Type B pancreatic cell (in vitro differentiated cells): ENCODE measurements at places on chromosomes 3 and 15. TPM values are rescaled to one million over a fixed set of nuclear protein-coding genes. Genes with fewer than 3 reads are reported as not detected.
A peak's percentile ranks its signal among the peaks of the same experiment; 100 is the strongest.

GRCh38 chr3:8621872-8622271 is 22.7 kb downstream of the SSUH2 start:
- DNase-seq = no peak

- no peak overlapping the region for H3K4me3 ChIP-seq
- H3K27ac ChIP-seq = no peak overlapping the region
- no peaks in the 10 kb centered on the region for H3K27me3 ChIP-seq
- peaks cover 6% of the 10 kb centered on the region for H3K4me1 ChIP-seq
Observed at GRCh38 chr3:45516829-45517228, 77.7 kb upstream of the LIMD1 start.

DNA sequence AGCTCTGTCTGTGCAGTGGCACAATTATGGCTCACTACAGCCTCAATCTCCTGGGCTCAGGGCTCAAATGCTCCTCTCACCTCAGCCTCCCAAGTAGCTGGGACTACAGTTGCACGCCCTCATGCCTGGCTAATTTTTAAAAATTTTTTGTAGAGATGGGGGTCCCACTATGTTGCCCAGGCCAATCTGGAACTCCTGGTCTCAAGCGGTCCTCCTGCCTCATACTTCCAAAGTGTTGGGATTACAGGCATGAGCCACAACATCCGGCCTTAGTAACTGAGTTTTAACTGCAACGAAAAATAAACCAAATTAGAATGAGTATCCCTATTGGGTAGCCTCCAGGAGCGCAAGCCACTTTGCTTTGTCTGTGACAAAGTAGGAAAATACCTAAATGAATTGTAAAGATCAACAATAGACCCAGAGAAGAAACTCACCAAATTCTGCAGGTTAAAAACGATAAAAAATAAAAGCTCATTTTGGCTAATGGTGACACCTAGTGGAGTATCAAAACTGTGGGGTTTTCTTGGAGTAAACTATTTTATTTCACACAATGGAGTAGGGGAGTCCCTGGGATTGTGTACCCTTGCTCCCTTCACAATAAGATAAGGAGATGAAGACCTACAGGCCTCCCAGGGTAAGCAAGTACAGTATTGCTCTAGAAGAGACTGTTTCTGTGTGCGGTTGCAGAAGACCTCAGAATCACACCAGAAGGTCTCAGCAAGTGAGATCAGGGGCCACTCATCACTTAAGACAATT is 21.0 kb upstream of the CA12 start:
- H3K4me1 ChIP-seq = peaks cover 22% of the 10 kb centered on the region
- H3K4me3 ChIP-seq = no peak overlapping the region
- H3K36me3 ChIP-seq = no peaks in the 10 kb centered on the region
- peaks cover 10% of the 10 kb centered on the region for H3K27me3 ChIP-seq
- DNase-seq = no peak
- H3K27ac ChIP-seq = peak overlapping the region; percentile 10

DNA sequence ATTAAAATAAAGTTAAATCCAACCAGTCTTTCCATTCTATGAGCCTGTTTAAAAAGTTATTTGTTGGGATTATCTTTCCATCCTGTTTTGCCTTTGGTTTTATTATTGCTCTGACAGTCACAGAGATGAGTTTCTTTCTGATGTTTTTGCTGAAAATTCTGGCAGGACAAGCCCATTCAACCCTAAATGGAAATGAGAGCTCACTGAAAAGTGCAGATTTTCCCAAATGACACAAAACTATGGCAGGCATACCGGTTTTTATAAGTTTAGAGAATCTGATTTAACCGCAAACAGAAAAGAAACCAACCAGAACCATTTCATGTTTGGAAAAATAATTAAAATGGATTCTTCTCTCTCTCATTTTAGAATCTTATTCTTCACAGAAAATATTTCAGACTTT is 238.1 kb upstream of the SGO1 start:
- H3K27me3 ChIP-seq = peaks cover 7% of the 10 kb centered on the region
- DNase-seq = no peak
- H3K4me1 ChIP-seq = no peaks in the 10 kb centered on the region

DNA sequence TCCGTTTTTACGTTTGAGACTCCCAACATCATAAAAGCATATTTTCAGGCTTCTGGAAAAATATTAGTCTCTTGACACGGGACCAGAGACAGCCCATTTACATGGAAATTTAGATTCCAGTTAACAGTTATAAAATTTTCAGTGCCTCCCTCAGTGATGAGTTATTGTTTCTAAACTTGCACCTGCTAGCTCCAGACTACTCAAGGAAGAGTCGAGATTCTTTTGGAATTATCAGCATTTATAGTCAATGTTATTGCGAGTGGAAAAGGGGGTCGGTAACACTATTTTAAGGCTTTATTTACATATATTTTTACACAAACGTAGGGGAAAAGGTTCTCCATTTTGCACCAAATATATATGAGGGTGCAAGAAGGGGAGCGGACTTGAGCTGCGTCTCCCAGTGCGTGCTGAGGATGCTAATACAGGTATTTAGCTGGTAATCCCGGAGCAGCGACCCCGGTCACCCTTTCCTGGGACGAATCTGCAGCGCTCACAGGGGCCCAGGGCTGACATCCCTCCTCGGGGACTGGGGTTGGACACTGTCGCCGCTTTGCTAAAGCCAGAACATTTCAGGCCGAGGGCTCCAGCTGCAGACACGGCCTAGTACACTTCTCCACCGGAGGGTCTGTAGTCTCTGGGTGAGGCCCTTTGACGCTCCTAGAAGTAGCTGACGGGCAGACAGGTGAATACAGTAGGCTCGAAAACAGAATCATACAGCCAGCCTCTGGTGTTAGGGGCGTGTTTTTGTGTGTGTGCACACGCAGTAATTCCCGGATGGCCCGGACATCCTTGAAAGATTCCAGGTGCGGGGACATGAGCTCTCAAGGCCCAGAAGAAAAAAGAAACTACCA is 729 bp upstream of the ZBTB11 start:
- DNase-seq = no peak
- H3K27ac ChIP-seq = peak overlapping the region; percentile 98
- H3K4me3 ChIP-seq = peak overlapping the region; percentile 95

GRCh38 chr3:56987238-56987895 is 73.1 kb upstream of the SPATA12 start:
- H3K27ac ChIP-seq = no peak overlapping the region
- peaks cover 46% of the 10 kb centered on the region for H3K4me1 ChIP-seq
- peaks cover 8% of the 10 kb centered on the region for H3K27me3 ChIP-seq
- H3K4me3 ChIP-seq = no peak overlapping the region
- no peaks in the 10 kb centered on the region for H3K36me3 ChIP-seq
- DNase-seq = no peak

DNA sequence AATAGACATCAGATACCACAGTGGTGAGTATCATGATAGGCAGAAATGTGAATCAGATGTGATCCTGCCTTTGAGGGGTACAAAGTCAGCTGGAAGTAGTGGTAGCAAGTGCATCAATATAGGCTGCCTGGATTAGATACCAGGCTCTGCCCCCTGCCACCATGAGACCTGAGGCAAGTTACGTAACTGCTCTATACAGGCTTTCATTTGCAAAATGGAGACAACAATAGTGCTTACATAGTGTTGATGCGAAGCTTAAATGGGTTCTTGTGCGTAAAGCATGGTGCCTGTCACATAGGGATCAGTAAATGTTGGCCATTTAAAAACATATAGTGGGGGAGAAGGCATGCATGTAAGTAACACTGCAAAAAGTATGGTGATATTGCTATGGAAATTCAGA is 158.0 kb downstream of the RYR3 start:
- peaks cover 20% of the 10 kb centered on the region for H3K27me3 ChIP-seq
- no peak overlapping the region for H3K4me3 ChIP-seq
- H3K4me1 ChIP-seq = no peaks in the 10 kb centered on the region
- no peaks in the 10 kb centered on the region for H3K36me3 ChIP-seq
- no peak overlapping the region for H3K27ac ChIP-seq
- DNase-seq = no peak

DNA sequence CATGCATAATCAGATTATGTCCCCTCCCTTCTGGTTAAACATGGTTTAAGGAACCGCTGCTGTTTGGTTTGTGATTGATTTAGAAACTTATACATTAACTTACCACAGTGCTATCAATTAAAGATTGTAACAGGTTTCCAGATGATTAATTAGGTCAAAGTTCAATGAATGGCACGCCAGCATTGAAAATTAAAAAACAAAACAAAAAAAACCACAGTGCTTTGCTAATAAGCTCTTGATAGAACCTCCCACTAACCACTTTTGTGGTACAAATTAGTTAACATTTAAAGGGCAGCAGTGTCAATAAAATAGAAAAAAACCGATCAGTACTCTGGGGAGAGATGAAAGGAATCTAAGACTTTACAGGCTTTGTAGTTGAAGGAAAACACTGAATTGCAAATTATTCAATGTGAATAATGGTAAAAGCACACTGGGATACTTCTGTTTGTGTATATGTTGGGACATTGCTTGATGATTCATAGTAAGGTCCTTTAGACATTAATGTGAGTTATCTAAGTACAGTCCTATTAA is 7.6 kb upstream of the C3orf38 start:
- no peaks in the 10 kb centered on the region for H3K27me3 ChIP-seq
- no peak for DNase-seq
- peaks cover 10% of the 10 kb centered on the region for H3K36me3 ChIP-seq
- peaks cover 14% of the 10 kb centered on the region for H3K4me1 ChIP-seq
- H3K27ac ChIP-seq = peak overlapping the region; percentile 6
- H3K4me3 ChIP-seq = peak overlapping the region; percentile 8

GRCh38 chr15:31551323-31551722 is 224.7 kb downstream of the KLF13 start:
- no peak overlapping the region for H3K27ac ChIP-seq
- no peak for DNase-seq
- H3K4me3 ChIP-seq = no peak overlapping the region
- H3K4me1 ChIP-seq = no peaks in the 10 kb centered on the region
- no peaks in the 10 kb centered on the region for H3K27me3 ChIP-seq

ROBO1 gene
- total RNA-seq = 60.2 and 182 TPM in 2 replicates

SLC27A2 gene
- total RNA-seq = 5.9 and 12.0 TPM in 2 replicates

DAPK2 gene
- total RNA-seq = 3.4 and 5.0 TPM in 2 replicates
